CD4-positive, CD25-positive, alpha-beta regulatory T cell (primary cell): ENCODE measurements at places on chromosomes 6 and 20. TPM values are rescaled to one million over a fixed set of nuclear protein-coding genes. Genes with fewer than 3 reads are reported as not detected.

Gene CARMIL1
- polyA plus RNA-seq = 0.41 TPM

Gene BPI
- not detected for polyA plus RNA-seq

Gene SLC12A5
- not detected for polyA plus RNA-seq

DNA sequence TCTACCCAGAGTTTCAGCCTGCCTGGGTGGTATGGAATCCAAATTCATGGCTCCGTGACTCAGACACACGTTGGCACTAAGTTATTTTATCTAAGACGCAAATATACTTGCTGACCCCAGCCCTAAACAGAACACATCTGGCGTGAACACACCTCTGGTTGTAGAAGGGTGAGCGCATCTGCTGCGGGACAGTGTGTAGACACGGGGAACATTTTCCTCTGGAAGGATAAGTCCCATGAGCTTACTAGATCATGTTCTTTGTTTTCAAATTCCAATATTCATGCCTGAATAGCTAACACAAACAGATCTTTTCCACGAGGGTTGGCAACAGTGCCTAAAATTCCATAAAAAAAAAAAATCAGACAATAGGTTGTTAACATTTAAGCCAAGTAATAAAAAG, 87.8 kb downstream of the TMEM170B start:
- no peak for DNase-seq

GRCh38 chr6:30570740-30571074, 535 bp upstream of the ABCF1 start:
- DNase-seq = no peak

DNA sequence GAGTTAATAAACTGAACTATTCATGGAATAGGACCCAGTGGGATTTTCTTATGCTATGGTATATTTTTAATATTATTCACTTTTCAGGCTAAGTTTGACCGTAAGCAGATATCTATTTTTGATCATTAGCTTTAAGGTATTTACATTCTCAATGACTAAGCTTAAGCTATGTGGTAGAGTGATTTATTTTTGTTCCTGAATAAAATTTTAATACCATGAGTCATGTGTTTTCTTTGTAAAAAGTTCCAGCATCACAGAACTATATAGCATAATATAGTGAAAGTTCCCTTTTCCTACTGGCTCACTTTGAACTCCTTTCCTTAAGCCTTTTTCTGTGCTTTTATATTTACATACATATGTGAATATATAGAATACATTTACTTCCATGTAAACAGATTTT, 75.8 kb downstream of the BCKDHB start:
- DNase-seq = no peak

DNA sequence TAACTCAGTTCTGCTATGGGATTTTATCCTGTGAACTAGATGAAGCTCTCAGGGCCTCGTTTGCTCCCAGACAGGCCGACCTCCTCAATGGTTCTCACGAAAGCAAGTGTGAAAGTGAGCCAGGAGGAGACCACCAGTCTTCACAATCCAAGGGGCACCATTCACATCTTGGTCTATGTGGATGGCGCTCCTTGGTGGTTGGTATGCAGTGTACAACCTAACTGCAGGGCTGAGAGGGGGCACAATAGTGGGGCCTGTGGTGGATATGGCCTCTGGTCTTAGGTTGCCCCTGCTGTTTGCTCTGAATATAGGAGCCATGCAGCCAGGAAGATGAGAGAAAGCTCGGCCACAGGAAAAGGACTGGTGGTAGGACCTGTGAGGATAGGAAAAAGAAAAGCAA, 24.7 kb downstream of the TRIM26 start:
- no peak for DNase-seq

GRCh38 chr20:20089018-20089417, 36.7 kb downstream of the CFAP61 start:
- DNase-seq = no peak

DNA sequence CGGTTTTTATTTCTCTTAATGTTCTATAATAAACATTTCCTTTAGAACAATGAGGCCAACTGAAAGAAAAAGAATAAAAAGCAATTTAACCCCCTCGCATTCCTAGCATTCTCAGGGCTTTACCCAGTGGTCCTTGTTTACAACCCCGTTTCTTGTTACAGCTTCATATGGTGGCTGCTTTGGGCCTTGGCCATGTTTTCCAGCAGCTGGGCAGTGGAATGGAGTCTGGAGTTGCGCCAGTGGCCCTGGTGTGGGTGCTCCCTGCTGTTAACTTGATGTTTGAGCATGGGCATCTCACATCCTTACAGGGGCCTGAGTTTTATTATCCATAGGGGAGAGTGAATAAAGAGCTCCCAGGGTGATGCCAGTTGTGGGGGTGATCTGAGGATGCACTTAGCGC, 18.8 kb downstream of the EFCAB8 start:
- DNase-seq = no peak

- no peak for DNase-seq
Observed at GRCh38 chr6:69138893-69139494, 503.9 kb downstream of the ADGRB3 start.

GRCh38 chr6:135481783-135482369, 15.7 kb downstream of the AHI1 start:
- DNase-seq = no peak

DNA sequence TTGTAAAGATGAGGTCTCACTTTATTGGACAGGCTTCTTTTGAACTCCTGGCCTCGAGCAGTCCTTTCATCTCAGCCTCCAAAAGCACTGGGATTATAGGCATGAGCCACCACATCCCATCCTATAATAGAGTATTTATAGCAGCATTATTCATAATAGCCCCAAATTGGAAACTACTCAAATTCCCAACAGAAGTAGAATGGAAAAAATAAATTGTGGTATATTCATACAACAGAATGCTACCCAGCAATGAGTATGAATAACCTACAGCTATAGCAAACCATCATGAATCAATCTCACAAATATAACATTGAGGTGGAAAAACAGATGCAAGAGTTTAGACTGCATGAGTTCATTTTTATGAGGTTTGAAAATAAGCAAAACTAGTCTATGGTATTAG, 84.8 kb upstream of the BTBD3 start:
- DNase-seq = no peak

DNA sequence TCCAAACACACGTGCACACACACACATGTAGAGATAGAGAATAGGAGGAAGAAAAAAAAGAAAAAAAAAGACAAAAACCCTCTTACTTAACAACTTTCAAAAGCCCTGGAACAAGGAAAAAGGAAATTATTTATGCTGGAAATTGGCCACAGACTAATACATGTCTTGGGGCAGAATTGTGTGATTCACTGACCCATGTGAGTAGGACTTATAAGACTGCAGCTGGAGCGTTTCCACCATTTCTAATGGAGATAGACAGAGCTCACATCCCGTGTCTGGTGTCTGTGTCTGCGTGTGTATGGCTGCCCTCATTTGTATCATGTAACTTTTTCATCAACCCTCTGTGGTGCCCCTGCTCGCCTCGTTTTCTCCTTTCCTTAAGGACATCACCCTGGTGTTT, 99.8 kb upstream of the PDE10A start:
- no peak for DNase-seq

- DNase-seq = no peak
Observed at GRCh38 chr20:16043931-16044330, 529.3 kb downstream of the KIF16B start.

DNA sequence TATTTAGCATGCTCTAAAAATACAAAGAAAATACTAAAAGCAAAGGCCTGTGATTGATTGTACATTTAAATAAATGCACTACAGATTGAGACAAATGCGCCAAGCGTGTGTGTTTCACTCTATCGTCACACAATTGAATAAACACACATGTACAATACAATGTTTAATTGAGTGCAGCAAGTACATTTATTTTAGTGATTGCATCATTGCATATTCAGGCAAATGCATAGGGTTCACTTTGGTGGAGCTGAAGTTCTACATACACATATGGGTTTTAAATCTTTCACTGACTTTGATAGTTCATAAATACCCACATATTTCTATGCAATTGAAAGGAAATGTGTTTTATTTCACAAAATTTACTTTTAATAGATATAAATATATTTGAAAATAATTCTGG, 750.6 kb upstream of the MMS22L start:
- DNase-seq = no peak

DNA sequence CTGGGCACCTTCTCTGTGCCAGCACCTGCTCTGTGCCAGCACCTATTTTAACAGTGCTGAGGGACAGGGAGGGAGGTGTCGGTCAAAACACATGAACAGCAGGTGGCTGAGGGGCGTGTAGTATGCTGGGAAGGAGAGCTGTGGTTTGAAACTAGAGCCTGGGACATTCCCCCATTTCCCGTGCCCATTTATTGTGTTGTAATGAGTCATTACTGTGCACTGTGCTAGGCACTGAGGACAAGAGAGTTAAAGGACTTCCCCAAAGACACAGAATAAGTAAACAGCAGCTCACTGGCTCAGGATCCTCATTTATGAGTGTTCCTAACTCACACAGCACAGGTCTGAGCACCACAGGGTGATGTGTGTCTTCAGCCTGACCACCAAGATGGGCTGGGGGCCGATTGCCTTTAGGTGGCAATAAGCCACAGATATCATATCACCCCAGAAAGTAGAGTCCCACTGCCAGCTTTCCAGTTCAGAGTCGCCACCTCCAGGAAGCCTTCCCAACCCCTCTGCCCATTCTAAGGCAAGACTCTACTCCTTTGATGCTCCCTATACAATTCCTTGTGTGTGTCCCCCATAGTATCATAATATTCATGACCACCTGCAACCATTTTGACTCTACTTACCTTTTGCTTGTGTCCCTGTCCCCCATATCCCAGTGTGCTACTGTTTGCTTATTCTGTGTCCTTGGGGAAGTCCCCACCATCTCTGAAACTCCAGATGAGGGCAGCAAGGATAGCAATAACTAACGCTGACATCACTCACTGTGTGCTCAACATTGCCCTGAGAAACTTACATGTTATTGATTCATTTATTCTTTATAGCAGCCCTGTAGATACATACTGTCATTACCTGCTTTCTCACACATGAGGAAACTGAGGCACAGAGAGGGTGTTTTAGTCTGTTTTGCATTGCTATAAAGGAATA, 87.3 kb downstream of the TOX2 start:
- no peak for DNase-seq

- no peak for DNase-seq
Observed at GRCh38 chr6:139164001-139164400, 29.1 kb downstream of the HECA start.
